ENCODE measurements at places on chromosomes 6 and 20.
A peak's percentile ranks its signal among the peaks of the same experiment; 100 is the strongest.

DNA sequence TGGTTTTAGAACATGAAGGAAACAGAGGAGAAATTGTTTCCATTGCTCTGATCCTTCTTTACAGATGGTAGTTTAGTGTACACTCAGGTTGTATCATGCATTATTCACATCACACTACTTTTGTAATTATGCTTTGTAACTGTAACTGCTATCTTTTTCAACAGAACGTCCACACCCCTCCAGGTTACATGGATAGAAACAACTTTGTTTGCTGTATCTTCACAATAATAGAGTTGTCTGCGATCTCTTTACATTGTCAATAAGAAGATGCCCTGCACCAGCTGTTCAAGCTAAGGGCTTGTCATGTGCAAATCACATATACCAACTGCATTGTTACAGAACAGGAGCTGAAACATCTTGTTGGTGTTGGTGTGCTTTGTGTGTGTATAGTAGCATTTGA lies 67.9 kb upstream of the MAP7 start:
- no peak for DNase-seq

DNA sequence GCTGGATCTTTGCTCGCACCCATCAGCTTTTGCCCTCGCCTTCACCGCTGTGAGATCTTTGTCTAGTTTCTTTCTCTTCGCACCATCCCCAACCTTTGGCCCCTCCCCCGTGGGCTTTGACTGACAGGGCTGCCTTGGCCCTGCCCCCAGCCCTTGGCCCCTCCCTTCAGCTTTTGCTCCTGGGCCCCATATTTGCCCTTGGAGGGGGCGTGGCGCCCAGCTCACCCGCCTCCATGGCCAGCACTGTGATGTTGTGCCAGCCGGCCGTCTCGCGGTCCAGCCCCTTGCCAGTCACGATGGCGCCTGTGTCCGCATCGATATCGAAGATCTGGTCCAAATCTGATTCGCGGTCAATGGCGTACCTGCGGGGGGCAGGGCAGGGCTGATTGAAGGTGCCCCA lies 81.1 kb downstream of the CD40 start:
- no peak for DNase-seq

DNA sequence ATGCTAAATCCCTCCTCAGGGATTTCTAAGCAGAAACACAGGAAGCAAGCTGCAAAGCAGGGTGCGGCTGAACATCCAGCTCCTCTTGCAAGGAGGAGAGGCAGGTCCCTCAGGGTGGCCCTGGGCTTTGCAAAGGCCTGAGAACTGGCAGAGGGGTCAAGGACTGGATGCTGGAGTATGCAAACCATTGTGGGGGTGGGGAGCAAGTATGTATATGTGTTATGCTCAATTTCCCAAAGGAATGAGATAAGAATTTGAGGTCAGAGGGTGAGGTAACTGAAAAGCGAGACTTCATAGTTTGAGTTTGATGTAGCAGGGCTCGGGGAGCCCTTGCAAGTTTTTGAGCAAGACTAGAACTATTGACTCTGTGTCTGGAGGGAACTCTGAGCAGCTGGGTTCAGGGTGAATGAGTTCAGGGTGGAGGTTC lies 11.2 kb downstream of the SLC22A2 start:
- no peak for DNase-seq

DNA sequence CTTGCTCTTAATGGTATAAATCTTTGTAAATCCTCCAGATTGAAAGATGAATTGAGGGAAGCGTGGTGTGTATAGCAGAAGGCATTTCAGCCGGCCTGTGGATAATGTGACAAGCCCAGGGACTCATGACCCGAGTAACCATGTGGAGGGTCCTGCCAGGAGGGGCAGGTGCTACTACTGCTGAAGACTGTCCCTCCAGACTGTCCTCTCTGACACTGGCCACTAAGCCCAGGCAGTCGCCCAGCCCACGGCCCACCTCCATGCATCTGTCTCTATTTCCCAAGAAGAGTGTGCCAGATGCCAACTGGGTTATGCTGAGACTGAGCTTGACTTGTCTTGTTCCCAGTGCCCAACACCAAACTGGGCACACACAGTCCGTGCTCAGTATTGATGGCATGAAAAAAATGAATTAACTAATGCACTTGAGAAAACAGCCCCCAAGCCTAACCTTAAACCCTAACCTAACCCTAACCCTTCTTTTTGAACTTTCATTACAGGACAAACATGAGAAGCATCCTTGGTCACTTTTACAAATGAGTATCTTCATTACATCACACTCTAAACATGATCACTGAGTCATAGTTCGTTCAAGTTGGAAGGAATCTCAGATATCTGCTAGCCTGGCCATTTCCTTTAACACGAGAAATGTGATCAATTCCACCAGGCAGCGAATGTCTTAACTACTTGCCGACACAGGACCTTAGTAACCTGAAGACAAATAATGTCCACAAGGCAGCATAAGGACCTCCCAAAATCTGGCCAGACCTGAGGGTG lies 182.2 kb upstream of the RREB1 start:
- DNase-seq = no peak

GRCh38 chr20:31440012-31440659 lies at the start of gene DEFB123:
TSS of gene DEFB123 (plus strand) at chr20:31440632. CDS start at chr20:31440699, 67 bp downstream.
- DNase-seq = no peak

GRCh38 chr6:148263010-148263409 lies 79.6 kb upstream of the SASH1 start:
- DNase-seq = no peak

- DNase-seq = no peak
Observed at GRCh38 chr6:49479308-49479970, 16.3 kb downstream of the CENPQ start.

DNA sequence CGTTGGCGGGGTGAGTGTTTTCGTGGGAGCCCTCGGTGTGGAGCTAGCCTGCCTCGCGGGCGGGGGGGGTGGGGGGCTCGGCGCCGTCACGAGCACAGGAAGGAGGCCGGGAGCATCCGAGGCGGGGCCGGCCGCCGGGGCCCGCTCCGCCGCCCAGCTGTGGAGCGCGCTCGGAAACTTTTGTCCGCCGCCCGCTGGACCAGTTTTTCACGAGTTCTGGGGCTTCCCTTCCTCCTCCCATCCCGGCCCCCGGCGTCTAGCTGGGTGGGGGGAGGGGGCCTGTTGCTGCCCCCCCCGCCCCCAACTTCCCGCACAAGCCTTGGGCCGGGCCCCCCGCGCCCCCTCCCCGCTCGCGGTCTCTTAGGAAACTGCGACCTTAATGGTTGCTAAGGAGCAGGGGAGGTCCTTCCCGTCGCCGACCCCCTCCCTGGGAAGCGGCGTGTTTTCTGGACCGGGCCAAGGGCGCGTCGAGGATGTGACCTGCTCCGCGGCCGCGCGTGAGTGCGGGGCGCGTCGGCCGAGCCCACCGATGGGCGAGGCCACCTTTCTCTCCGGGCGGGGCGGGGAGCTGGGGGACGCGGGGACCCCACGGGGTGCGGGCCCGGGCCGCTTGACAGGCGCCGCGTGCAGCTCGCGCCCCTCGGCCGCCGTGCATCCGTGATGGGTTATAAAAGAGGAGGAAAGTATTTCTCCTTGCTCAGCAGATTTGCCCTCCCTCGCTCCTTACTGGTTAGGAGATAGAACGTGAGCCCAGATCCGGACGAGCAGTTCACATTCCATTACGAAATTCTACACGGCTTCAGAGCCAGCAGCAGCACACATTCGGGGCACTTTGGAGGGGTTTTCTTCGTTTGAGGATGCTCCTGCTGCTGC lies 1.4 kb downstream of the RREB1 start:
- peak; percentile 47 for DNase-seq

DNA sequence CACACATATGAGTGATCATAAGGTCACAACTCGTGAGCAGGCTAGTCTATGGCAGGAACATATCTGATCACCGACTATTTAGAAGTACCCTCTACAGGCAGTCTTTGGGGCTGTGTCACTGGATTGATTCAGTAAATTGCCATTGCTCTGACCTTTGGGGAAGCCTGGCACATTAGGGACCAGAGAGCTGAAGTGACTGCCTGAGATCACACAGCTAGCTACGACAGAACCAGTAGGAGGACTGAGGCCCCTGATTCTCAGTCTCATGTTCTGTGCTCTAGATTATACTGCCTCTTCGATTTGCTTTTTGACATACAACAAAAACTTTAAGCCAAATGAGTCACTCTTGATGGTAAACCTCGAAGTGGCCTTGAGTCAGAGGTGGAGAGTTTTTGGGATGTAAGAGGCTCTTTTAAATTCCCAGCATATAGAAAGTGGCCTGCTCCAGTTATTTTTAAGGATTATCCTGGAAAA lies 247.5 kb upstream of the SUPT3H start:
- DNase-seq = no peak

DNA sequence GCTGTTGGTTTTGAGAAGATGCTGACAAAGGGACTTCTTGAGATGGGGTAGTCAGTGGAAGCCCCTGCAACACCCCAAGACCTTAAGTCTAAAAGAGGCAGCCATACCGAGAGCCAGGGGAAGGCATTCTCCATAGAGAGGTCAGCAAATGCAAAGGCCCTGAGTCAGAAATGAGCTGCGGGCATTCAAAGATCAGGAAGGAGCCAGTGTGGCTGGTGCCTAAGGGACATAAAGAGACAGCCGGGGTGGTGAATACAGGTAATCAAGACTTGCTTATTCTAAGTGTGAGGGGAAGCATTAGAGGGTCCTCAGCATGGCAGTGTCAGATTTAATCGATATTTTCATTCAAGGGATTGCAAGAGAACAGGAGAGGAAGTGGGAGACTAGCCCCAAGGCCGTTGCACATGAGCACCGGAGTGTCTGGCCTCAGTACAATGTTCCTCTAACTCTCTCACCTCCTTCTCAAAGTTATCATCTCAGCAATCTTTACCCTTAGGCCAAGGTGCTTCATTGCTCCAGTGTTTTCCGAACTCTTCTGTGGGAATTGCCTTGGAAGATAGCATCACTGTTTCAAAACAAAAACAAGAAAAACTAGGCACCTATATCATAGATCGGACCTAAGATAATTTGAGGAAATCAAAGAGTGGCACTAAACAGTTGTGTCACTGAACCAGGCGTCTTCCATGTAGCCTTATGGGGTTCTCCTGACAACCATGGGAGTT lies 173.2 kb downstream of the DOK5 start:
- DNase-seq = no peak

DNA sequence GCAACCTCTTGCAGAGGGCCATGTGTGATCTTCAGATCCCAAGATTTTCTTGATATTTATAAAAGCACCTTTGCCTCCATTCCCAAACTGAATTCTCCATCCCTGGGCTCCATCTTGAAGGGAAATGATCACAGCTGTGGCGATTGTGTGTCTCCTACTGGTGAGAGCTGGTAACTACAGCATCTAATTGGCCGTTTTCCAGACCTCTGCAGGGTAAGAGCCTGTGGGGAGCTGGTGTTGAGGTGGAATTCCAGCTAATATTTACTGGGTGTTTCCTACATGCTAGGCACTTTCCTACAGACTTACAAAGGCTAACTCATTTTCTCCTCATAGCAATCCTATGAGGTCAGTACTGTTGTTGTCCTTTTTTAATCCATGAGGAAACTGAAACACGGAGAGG lies 59.2 kb upstream of the FNDC1 start:
- DNase-seq = no peak

GRCh38 chr20:51097351-51098120 lies 74.6 kb upstream of the KCNG1 start:
- no peak for DNase-seq

- DNase-seq = no peak
Observed at GRCh38 chr6:170368544-170368943, 62.0 kb downstream of the FAM120B start.

- DNase-seq = no peak
Observed at GRCh38 chr6:108406943-108407342, 112.1 kb downstream of the AFG1L start.

DNA sequence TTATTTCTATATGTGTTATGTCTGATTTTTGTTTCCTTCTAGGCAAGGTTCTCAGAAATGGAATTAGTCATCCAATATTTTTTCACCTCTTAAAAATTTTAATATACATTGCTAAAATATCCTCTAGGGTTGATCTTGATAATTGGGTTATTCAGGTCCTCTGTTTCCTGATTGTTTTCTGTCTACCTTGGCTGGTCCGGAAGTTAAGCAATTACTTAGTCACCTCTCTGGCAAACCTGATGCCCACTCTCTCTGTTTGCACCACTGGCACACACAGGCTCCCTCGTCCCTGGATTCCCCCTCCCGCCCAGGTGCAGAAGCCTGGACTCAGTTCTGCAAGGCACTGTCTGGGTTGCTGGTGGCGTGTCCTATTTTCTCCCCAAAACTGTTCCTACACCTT lies 27.7 kb downstream of the CST9L start:
- DNase-seq = no peak

- DNase-seq = no peak
Observed at GRCh38 chr6:30683183-30683979, 3.1 kb downstream of the PPP1R18 start.

DNA sequence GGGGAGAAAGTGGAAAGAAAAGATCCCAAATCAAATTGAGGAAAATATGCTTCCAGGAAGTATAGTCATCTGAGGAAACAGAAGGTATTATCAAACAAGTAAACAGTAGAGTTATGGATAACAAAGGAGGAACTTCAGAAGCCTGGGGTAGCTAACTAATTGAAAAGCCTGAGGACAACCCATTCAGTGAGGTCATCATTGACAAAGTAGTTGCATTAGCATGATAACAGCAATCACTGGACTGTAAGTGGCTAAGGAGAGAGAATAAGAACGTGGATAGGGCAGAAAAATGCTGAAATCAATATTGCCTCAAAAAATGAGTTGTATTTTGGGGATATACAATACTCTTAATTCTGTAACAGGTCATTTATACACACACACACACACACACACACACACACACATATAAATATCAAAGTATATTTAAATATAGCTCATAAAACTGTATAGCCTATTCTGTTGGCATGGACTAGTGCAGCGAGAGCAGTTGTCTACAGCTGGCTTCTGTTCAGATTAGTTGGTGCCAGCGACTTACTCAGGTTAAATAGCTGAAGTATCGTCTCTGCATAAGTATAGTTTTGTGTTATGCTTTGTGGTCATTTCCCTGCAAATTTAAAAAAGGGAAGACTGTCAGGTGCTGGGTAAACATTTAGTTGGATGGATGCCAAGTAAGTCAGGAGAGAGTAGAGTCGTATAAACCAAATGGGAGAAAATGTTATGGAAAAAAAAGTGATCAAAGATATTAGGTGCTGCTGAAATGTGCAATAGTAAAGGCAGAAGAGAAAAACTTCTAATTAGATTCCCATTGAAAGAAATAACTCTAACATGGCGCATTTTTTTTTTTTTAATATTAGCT lies 33.8 kb upstream of the CTAGE9 start:
- no peak for DNase-seq

DNA sequence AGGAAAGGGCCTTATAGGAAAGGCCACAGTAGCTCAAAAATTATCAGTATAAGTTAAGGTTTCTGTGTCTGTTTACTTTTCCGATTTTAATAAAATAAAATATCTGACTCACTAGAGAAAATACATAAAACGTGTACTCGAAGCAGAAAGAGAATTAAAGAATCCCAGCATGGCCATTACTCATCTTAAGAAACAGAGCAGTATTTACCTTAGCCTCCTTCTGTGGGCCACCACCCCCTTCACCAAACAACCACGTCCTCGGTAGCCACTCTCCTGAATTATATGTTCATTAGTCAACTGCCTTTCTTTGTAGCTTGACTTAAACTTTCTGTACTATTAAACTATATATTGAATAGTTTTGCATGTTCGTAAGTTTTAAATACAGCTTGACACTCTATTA lies 72.2 kb upstream of the SPTLC3 start:
- DNase-seq = no peak

All from GF-D8 (cell line).